Ascending aorta (tissue), 2 donors: ENCODE measurements at places on chromosomes 4 and X.

DNA sequence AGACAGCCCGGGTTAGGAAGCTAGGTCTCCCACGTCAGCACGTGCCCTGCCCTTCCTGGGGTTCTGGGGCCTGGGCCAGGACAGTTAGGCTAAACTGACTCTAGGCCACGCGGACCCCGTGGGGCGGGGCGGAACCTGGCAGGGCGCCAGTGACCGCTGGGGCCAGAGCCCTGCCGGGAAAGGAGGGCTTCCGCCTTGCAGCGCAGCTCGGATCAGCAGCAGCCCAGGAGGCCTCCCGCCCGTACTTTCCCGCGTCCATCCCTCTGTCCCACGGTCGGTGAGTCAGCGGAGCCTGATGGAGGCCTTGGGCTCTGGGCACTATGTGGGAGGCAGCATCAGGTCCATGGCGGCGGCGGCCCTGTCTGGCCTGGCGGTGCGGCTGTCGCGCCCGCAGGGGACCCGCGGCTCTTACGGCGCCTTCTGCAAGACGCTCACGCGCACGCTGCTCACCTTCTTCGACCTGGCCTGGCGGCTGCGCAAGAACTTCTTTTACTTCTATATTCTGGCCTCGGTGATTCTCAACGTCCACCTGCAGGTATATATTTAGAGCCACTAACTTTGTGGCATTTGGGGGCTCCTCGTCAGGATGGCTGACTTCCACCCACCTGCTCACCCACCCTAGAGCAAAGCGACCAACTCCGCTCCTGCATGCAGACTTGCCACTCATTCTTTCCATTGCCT, at the start of gene SMIM10:
TSS of gene SMIM10 (plus strand) at position 191 of the 681 bp plus-strand sequence. CDS start at position 296, 105 bp downstream.
- DNase-seq, result peak; percentile 78

DNA sequence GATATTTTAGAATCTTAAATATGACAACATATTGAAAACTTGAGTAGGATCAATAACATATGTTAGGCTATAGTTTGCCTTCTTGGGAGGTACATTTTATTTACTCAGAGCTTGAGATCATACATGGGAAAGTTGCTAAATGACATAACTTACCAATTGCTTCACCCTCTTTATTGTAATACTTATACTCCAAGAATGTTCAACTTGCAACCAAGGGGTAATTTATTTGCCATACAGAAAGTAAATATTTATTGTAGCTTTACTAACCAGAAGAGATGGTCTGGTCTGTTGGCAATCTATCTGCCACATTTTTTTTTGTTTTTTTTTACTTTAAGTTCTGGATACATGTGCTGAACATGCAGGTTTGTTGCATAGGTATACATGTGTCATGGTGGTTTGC, 426.6 kb downstream of the ARHGAP24 start:
- no peak for DNase-seq

DNA sequence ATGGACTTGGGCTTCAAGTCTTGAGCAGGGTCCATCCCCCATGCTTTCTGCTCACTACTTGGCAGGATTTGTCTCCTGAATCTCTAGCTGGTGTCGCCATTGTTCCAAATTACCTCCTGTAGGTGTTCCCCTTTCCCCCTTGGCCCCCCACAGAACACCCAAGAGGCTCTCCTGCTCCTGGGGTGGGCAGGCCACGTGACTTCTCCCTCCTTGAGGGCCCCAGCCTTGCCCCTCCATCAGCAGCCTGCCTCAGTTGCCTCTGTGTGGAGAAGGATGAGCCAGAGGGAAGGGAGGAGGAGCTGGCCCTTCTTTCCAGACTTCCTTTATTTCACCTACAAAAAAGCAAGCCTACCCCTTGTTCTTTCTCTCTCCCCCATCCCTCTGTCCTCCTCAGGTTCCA, 1.8 kb downstream of the GPR78 start:
- no peak for DNase-seq

- DNase-seq, result no peak
These were observed 104.8 kb upstream of the CASK start for GRCh38 chrX:42028109-42028508.

DNA sequence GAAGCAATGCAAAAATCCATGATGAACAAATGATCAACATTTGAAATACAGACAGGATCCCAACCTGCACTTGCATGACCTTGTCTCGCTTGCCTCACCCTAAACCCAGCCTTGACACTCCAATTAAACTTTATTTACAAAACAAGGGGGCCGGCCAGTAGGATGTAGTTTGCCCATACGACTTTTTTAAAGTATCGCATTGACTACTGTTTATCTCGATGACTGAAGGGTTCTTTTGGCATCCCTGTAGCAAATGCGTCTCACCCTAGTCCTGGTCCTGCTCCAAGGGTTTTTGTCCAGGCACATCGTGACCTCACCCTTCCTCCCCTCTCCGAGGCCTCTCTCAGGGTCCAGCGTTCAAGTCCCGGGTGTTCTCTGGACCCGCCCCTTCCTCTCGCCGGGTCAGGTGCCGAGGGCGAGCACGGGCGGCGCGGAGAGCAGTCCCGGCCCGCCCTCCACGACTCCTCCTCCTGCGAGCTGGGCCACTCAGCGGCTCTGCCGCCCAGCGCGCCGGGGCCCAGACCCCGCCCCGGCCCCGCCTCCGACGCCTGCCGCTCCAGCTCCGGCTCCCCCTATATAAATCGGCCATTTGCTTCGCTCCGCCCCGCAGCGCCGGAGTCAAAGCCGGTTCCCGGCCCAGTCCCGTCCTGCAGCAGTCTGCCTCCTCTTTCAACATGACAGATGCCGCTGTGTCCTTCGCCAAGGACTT, at the start of gene SLC25A5:
TSS of gene SLC25A5 (plus strand) at position 603 of the 709 bp plus-strand sequence. CDS start at position 675, 72 bp downstream.
- peak; percentile 31 for DNase-seq

- DNase-seq, result no peak
These were observed 737.1 kb downstream of the FAT4 start for GRCh38 chr4:126051689-126052424.

DNA sequence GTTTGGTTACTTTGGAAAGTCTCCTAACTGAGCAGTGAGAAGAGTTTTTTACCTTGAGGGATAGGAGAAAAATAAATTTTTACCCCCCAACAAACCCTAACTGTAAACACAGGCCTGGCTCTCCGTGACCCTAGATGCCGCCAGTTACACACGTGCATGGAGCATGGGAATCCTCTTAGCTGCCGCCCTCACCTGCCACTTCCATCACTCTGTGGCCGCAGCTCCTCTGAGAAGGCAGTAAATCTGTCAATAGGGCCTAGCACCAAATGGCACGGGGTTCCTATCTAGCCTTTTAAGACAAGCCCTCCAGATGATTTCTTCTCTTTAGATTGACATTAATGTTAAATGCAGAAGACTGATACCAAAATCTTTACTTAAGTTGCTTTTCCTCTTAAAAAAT, 330.3 kb upstream of the FAM241A start:
- DNase-seq, result no peak

GRCh38 chrX:107440187-107440586, 9.3 kb upstream of the FRMPD3 start:
- DNase-seq, result no peak

- DNase-seq, result no peak
These were observed 132.9 kb downstream of the MSL3 start for GRCh38 chrX:11890836-11891514.

GRCh38 chr4:150199056-150199455, 120.8 kb downstream of the DCLK2 start:
- no peak for DNase-seq

DNA sequence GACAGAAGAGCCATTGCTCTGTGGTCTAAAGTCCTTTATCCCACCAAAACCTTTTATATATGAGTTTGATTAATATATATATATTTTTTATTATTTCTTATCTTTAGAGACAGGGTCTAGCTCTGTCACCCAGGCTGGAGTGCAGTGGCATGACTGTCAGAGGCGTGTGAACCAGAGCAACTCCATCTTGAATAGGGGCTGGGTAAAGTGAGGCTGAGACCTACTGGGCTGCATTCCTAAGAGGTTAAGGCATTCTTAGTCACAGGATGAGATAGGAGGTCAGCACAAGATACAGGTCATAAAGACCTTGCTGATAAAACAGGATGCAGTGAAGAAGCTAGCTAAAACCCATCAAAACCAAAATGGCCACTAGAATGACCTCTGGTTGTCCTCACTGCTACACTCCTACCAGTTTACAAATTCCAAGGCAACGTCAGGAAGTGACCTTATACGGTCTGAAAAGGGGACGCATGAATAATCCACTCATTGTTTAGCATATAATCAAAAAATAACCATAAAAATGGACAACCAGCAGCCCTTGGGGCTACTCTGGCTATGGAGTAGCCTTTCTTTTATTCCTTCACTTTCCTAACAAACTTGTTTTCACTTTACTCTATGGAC, 10.5 kb downstream of the TBCK start:
- DNase-seq, result no peak

- DNase-seq, result no peak
These were observed 339 bp downstream of the CUL4B start for GRCh38 chrX:120560405-120560841.

GRCh38 chr4:48780865-48781214, 761 bp upstream of the FRYL start:
- DNase-seq, result no peak

DNA sequence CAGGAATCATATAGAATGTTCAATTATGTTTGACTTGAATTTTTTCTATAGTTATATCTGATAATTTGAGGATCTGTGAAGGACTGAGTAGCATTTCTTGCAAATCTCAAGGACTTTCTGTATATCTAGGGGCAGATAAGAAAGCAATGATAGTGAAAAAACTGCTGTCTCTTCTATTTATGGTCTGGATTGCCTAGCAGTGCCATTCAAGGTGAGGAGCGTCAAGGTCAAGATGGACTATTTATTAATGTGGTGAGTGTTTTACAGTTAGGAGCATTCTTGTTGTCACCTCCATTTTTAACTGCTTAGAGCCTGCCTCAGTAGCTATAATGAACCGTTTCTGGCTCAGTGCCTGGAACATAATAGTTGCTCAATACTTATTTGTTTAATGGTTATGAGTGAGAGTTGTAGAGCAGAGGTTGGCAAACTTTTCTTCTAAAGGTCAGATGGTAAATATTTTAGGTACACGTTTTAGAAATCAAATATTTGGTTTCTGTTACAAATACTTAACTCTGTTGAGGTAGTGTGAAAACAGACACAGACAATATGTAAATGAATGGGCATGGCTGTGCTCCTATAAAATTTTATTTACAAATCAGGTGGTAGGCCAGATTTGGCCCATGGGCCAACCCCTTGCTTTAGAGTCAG, 523.2 kb upstream of the IGFBP7 start:
- no peak for DNase-seq

DNA sequence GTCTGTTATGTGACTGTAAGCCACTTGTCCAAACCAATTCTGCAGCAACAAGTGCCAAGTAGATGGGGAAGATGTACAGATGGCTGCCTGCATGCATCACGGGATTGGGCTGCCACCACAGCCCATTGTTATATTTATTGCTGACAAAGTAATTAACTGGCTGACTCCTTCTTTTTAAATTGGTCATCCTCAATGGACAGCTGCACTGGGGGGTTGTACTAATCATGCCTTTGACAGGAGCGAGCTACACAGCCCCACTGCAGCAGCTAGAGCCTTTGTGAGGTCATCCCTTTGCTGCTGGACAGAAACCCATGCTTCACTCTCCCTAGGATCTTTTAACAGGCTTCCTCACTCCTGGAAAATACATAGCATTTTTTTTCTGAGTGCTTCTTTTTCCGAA, 146.7 kb upstream of the CXXC4 start:
- no peak for DNase-seq

- DNase-seq, result no peak
These were observed 40.9 kb upstream of the CPLX1 start for GRCh38 chr4:866761-867390.

GRCh38 chr4:1418494-1419285, 12.4 kb upstream of the NKX1-1 start:
- peak; percentile 42 for DNase-seq

GRCh38 chr4:154911097-154911496, 130.0 kb downstream of the RBM46 start:
- no peak for DNase-seq

DNA sequence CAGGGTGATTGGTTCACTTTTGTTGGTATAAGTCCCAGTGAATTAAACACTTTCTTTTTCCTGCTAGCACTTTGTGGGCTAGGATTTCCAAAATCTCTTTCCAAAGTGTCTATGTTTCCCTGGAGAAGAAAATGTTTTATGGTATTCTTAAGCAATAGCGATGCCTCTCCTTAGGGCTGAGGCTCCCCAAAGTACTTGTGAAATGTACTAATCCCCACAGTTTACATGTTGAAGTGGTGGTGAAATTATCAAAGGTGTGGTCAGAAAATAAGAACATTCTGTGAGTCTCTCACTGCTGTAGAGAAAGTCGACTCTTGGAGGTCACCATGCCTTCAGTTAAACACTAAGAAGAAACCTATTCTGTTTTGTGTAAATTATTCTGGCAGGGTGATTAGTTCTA, 51.5 kb upstream of the AMELX start:
- DNase-seq, result no peak

DNA sequence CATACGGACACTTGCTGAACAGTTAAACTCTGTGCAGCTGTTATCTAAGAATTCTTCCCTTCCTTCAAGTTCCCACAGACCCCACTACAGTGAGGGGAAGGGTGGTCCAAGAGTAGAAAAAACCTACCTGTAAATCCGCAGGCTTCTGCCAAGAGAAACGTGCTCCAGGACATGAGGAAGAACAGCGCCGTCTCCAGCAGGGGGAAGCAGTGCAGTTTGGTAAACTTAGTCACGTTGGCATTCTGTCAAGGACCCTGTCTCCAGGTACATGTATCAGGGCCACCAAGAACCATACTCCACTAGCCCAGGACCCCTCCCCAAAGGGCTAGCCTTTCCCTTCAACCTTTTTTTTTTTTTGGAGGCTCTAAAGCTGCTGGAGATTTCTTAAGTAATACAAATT, 79.9 kb downstream of the CHST7 start:
- no peak for DNase-seq

DNA sequence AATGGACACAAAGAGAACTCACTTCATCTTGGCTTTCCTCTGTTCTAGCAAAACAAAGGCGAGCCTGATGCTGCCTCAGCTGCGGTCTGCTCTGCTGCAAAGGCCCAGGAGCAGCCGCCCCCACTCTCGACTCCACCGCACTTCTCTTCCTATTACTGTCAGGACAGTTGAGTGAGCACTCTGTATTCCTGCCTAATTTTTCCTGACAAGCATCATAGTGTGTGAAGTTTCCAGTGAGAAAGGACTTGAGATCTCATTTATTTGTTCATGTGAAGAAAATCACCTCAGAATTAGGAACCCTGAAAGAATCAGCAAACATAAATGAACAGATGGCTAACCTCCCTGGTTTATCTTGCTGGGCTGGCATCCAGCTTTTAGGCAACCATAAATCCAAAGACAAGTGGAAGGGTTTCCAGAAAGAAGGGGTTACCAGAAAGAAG, 15.6 kb downstream of the SCARB2 start:
- no peak for DNase-seq

- no peak for DNase-seq
These were observed 448 bp downstream of the TLL1 start for GRCh38 chr4:165873298-165874071.
